ENCODE measurements at places on chromosomes 2 and 18.

DNA sequence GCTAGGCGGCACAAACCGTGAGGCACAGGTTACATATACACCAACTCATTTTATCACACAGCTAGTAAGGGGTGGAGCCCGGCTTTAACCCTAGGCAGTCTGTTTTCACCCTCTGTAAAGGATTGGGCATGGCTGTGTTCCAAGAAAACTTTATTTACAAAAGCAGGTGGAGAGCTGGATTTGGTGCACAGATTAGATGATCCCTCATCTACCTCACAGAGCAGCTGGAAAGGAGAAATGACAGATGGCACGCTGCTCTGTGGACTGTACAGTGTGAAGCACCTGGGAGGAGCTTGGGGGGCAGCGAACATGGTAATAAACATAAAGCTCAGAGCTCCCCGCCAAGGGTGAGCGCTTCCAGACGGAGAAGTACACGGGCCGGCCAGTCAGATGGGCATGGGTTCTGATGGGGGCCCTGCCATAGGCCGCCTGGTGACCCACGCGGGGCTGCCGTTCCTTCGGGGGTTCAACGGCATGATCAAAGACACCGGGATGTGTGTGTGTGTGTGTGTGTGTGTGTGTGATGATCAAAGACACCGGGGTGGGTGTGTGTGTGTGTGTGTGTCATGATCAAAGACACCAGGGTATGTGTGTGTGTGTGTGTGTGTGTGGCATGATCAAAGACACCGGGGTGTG, 862 bp upstream of the TMEM177 start:
- DNase-seq: peak; percentile 50

- DNase-seq: peak; percentile 1
Measured at GRCh38 chr18:961644-962355, 57.1 kb downstream of the ADCYAP1 start.

- no peak for DNase-seq
Measured at GRCh38 chr18:6022074-6022444, 126.7 kb upstream of the TMEM200C start.

- DNase-seq: no peak
Measured at GRCh38 chr2:181742922-181743722, 62.8 kb upstream of the NEUROD1 start.

GRCh38 chr2:142033393-142033792, 97.4 kb downstream of the LRP1B start:
- DNase-seq: no peak

- no peak for DNase-seq
Measured at GRCh38 chr2:98376301-98376910, 30.1 kb downstream of the CNGA3 start.

DNA sequence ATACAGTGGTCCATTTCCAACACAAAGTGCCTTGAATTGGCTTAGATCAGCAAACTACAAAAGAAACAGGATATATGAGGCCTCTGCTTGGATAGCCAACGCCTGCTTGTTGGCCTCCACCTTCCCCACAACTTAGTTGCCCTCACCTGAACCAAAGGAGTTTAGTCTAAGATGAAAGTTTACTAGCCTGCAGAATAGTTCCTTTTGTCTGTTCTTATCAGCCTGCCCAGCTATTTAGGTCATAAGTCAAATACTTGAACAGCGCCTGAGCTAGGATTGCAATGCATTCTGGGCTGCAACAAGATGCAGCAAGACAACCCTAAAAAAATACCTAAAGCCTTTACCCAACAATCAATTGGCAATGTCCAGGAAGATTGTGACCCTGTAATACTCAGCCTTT, 13.1 kb upstream of the EPG5 start:
- no peak for DNase-seq

DNA sequence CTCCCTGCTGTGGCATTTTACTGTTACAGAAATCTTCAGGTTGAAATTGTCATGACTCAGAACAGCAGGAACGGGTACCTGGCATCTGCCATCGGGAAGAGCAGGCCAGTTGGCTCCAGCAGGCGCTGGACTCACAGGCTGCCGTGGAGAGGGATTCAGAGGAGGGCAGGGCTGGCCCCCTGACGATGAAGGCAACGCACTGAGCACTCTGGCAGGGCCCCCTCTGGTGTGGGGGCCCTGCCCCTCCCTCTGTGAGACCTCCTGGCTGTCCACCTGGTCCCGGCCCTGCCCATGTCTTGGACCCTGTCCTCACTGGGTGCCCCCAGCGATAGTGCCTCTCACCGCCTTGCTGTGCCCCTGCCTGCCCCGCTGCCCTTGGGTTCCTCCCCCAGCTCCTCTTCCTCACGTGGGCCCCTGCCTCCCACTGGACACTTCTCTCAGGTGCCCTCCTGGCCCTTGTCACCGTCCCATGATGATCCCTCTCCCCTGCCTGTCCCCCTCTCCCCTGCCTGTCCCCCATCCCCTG, 23.3 kb upstream of the ALLC start:
- no peak for DNase-seq

GRCh38 chr2:102268510-102269199, 42.7 kb upstream of the IL1RL1 start:
- DNase-seq: no peak

- no peak for DNase-seq
Measured at GRCh38 chr2:69192176-69192945, 179.4 kb downstream of the ANTXR1 start.

Data from activated naive CD4-positive, alpha-beta T cell (primary cell).